Stimulated activated CD8-positive, alpha-beta memory T cell treated with anti-CD3 and anti-CD28 coated beads, Interleukin-7, amount 100 ng/mL, for 24 hours (primary cell): ENCODE measurements at places on chromosomes 12 and 14.

DNA sequence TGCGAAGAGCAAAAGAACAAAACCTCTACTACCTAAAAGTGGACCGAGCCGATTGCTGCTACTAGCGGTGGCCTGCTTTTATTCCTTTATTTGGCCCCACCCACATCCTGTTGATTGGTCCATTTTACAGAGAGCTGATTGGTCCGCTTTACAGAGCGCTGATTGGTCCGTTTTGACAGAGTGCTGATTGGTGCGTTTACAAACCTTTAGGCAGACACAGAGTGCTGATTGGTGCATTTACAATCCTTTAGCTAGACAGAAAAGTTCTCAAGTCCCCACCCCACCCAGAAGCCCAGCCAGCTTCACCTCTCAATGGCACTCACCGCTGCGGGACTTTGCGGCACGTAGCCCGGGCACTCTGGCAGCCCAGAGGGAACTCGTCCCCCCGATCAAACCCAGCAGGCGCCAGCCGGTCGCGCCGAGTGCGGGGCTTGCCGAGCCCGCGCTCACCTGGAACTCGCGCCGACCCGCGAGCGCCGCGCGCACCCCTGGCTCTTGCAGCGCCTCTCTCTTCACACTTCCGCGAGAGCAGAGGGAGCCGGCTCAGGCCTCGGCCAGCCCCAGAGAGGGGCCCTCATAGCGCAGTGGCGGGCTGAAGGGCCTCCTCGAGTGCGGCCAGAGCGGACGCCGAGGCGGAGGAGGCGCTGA lies 8.7 kb upstream of the FGD4 start:
- DNase-seq = no peak

- DNase-seq = no peak
These were observed 143.3 kb upstream of the AVPR1A start for GRCh38 chr12:63294327-63294632.

DNA sequence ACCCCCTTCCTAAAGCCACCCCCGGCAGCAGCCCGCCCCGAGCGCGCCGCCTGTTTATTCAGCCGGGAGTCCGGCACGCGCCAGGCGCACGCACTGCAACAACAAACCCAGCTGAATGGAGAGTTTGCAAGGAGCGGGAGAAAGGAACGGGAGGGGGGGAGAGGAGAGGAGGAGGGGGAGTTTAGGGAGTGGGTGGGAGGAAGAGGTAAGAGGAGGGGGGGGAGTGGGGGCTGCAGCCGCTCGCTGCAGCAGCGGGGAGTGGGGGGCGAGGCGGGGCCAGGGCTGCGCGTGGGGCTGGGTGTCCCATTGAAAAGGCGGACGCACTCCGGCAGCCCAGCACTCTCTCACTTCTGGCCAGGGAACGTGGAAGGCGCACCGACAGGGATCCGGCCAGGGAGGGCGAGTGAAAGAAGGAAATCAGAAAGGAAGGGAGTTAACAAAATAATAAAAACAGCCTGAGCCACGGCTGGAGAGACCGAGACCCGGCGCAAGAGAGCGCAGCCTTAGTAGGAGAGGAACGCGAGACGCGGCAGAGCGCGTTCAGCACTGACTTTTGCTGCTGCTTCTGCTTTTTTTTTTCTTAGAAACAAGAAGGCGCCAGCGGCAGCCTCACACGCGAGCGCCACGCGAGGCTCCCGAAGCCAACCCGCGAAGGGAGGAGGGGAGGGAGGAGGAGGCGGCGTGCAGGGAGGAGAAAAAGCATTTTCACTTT lies at the start of gene ASCL1:
Gene ASCL1 (plus strand): TSS at position 336 of the 712 bp plus-strand sequence. CDS start 571 bp downstream, outside the sequence.
- no peak for DNase-seq

DNA sequence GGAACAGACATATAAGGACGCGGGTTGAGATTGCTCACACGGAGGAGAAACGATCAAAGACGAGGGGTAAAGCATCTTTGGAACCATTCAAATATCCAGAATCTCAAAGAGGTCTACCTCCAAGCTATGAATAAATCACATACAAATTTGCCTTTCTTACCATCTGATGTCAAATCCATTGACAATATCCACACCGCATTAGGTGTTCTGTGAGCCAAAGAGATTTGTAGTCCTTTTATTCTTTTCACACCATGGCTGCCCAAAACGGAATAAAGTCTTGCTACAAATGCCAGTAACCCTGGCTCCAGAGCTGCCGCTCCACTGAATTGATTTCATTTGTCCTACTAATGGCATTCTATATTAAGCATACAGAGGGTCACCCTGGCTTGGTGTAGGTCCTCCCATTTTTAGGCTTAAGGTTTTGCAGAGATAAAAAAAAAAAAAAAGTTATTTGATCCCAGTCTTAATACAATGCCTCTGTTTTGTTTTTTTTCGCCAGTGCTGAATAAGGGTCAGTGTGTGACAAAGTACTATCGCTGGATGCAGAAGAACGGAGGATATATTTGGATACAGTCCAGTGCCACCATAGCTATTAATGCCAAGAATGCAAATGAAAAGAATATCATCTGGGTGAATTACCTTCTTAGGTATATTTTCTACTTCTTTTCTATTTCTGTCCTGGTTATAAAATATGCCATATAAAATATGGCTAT lies 157.3 kb downstream of the EGLN3 start:
- DNase-seq = no peak

DNA sequence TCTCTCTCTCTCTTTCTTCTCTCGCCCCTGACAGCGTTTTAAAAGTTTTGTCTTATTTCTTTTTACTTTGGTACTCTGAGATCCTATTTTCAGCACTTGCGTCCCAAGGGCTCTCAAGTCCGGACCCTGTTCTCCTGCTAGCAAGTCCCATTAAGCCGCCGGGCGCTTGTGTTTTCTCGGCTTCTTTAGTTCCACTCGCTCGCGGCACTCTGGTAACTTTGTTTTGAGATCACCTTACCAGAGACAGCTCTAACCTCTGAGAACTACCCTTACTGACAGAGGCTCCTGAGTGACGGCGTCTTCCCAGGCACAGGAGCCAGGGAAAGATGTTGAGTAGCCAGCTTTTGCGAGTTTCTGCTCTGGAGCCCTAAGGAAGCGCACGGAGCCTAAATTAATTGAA lies 2.7 kb upstream of the MYF5 start:
- no peak for DNase-seq

GRCh38 chr12:76586764-76587395 lies 27.3 kb upstream of the OSBPL8 start:
- DNase-seq = no peak
